Stimulated activated CD4-positive, alpha-beta T cell treated with anti-CD3 and anti-CD28 coated beads, Interleukin-2, amount 100 ng/mL, for 4 hours (primary cell): ENCODE measurements at places on chromosomes 7 and 10.

GRCh38 chr7:105790996-105791395 is 85.4 kb downstream of the ATXN7L1 start:
- DNase-seq, result no peak

DNA sequence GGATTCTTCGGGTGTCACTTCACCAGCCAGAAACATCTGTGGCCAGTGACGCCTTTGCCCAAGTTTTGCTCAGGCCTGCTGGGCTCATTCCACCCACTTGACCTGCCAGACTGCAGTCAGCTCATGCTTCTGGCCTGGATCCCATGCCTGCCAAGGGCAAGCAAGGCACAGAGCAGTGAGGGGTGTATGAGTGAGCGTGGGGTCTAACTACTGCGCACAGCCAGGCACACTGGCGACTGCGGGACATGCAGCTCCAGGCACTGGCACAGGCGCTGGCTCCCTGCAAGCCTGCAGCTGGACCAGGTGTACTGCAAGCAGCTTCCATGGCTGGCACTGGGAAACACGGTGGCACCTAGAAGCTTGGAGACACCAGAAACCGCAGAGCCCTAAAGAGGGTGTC is 80.1 kb downstream of the MTERF1 start:
- no peak for DNase-seq

DNA sequence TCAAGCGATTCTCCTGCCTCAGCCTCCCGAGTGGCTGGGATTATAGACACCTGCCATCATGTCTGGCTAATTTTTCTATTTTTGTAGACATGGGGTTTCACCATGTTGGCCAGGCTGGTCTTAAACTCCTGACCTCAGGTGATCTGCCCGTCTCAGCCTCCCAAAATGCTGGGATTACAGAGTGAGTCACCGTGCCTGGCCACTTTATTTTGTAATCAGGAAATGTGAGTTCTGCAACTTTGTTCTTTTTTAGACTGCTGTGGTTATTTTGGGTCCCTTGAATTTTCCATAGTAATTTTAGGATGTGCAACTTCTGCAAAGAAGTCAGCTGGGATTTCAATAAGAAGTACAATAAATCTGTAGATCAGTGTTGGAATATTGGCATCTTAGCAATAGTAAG is 96.8 kb downstream of the CYTH3 start:
- DNase-seq, result no peak

- no peak for DNase-seq
Measured at GRCh38 chr7:154423231-154423630, 371.0 kb downstream of the DPP6 start.

- DNase-seq, result no peak
Measured at GRCh38 chr7:74653686-74654181, 3.8 kb upstream of the GTF2I start.

DNA sequence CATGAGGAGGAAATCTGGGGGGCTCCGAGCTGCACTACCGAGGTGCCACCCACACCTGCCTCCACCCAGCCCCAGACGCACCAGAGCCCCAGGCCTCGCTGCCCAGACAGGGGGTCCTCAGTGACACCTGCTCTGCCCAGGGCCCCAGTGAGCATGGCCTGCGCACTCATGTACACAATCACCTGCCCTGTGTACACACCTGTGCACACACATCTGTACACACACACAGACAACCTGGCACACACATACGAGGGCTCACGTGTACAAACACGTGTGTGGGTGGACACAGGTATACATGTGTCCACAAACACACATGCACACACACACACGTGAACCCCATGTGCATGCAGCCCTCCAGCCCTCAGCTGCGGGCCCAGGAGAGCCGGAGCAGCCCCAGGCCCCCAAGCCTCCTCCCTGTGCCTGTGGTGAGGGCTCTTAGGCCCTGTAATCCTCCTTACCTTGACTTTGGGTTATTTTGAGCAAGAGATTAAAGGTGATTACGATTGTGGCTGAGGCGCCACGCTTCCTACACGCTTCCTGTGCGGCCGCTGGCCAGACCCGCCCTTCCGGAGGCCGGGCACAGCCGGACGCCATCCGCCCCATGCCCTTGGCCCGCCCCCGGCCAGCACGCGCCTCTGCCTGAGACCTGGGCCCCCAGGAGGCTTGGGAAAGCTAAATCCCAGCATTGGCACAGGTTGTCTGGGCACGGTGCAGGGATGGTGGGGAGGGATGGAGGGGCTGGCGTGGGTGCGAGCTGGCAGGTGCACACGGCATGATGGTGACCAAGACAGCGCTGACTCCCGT is 71.9 kb downstream of the ELFN1 start:
- no peak for DNase-seq

DNA sequence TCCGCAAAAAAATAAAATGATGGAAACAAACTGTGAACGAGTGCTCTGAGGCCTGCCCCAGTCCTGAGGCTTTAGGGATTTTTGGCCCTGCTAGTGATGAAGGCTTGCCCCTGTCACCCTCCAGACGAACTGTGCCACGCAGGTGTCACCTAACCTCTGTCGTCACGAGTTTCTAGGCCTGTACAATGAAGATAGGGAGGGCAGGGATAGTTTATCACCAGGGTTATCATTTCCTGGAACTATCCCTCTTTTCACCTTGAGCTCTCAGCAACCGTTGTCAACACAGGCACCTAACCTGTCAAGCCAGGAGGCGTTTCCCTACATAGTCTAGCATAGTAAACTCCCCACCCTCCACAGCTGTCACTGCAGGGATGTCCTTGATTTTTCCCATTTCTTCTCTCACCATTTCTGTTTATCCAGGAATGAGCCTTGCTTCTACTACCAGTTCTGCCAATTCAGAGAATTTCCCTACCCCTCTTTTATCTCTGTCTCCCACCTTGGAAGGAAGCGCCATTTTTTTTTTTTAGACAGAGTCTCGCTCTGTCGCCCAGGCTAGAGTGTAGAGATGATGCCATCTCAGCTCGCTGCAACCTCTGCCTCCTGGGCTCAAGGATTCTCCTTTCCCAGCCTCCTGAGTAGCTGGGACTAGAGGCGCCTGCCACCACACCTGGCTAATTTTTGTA is 2.2 kb upstream of the ACHE start:
- DNase-seq, result no peak

DNA sequence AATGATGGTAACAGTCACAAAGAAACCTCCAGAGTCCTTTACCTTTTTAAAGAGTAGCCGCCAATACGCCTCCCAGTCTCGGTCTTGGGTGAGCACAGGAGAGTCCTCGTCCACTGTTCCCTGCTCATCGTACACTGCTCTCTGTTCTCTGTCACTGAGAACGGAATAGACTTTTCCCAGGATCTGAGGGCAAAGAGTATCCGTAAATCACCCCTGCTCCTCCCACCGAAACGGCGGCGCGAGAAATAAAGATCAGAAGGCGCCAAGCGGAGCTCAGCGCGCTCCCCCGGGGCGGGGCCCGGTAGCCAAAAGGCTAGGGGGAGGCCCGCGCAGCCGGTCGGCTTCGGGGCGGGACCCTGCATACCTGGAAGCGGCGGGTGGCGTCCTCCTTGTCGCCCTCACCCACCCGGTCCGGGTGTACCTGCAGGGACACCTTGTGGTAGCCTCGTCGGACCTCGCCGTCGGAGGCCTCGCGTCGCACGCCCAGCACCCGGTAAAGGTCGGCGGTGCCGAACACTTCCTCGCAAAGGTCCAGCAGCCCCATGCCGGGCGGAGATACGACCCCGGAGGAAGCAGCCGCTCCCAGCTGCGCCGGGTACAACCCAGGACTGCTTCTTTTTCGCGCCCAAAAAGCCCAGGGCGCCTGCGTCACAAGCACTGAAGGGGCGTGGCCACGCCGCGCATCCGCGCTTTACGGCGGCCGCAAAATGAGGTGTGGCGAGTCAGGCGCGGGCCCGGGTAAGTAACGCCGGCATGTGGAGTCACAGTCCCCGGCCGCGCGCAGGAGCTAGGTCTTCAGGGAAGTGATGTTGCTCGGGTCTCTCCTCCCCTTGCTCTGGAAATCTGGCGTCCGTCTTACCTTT is at the start of gene DNAJC9:
DNAJC9 (minus strand) TSS at position 610 of the 863 bp plus-strand sequence; CDS start at position 544, 66 bp downstream.
- DNase-seq, result peak; percentile 93
